ENCODE measurements at places on chromosomes 12 and 14.

GRCh38 chr14:52850451-52850909, 59.1 kb upstream of the GNPNAT1 start:
- no peak for DNase-seq

DNA sequence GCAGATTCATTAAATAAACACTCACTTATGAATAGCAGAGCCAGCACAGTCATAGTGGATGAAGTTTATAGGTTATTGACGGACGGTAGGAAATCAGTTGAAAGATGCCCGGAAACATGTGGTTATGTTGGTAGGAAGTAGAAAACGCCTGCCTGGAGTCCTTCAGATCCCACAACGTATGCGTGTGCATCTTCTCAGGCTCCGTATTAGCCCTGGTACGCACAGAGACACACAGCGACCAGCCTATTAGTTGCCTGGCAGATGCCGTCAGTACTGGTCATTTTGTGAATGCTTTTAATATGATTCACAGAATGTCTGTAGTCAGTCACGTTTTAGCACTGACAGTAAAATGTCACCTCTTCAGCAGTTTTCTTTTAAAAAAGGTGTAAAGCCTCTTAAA, 196.4 kb downstream of the RGS6 start:
- no peak for DNase-seq

DNA sequence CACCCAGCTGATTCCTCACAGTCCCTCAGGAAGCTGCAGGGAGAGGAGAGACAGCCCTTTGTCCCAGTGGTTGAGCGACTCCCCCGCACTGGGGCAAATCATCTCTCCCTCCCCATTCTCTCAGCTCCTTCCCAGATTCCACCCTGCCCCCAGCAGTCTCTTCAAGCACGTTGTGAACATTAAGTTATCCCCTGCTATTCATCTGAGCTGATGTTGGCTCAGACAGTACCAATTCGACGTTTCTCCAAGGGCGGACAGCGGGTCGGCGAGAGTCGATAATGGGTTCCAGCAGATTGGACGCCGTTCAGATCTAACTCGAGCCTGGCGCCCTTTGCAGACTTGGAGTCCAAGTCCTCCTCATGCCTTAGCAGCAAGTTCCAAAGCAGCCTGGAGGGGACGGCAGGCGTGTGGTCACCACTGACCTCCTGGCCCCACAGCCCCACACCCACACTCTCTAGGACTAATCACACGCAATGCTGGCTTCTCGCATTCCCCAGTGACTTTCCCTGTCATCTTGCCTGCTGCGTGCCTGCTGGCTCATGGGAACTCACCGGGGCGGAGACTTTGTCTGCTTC, 245.9 kb downstream of the CHST11 start:
- no peak for DNase-seq

DNA sequence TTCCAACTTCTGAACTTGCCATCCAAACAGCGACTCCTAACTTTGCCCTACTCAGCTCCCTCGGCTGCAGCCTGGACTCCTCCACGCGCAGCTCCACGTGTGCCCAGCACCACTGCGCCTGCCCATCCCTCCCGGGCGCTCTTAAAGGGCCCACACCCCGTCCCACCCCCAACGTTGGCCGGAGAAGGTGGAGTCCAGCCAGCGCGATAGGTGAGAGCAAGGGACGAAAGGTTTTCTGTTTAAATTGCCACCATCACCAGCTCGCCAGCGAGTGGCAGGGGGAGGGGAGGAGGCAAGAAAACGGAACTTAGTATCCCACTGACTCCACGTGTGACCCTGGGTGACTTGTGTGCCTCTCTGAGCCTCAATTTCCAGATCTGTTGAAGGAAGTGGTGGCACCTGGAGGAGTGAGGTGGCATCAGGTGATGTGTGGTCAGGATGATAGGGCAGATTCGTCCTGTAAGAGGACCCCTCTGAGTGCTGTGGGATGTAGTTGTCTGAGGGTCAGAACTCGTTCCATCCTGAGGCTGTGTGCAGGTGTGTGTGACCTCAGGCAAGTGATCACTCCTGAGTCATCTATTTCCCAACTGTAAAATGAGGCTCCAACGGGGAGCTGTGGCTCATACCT, 59.7 kb downstream of the TRPV4 start:
- DNase-seq: no peak

DNA sequence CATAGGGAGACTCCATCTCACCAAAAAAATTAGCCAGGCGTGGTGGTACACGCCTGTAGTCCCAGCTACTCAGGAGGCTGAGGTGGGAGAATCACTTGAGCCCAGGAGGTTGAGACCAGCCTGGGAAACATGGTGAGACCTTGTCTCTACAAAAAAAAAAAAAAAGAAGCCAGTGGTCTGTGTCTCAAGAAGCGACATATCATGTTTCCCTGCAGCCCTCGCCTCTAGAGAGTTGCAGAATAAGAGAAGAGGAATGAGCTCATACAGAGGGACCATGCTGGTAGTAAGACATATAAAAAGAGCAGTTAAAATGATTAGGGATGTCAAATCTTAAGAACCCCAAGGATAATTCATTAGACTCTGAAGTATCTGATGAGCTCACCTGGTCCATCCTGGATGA, 39.4 kb upstream of the BICDL1 start:
- no peak for DNase-seq

DNA sequence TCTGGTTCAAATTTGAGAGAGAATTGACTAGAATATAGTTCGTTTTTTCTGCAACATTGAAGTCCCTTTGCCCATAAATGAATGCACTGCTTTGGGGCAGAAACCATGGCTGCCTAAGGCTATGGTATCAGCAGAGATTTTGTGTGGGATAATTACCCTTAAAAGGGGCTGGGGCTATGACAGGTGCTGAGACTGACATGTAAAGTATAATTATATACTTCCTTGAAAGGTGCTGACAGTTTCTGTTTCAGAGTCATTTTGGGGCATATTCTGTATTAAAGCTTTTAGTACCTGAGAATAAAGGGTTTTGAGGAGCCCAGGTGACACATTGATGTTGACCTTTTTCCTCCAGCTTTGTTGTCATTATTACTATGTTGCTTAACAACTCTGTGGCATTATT, 150.3 kb upstream of the PTPRQ start:
- DNase-seq: no peak

GRCh38 chr12:41514021-41514777, 326.1 kb downstream of the PDZRN4 start:
- no peak for DNase-seq

DNA sequence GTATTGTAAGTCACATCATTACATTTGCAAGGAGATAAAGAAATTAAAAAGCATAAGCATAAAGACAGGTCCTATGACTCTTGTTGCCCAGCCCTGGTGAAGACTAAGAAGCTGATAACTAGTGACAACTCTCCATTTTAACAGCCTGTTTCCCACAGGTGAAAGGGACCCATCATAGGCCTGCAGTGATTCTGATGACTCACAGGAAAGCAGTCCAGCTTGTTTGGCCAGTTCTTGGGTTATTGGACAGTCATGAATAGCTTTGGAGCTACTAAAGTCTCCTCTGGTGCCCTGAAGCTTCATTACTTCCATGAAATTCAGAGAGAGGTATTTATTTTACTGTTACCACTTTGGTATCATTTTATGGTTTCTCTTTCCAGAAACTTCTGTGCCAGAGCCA, 55.5 kb upstream of the DYRK2 start:
- no peak for DNase-seq

GRCh38 chr12:75747572-75748021, 236.2 kb upstream of the KRR1 start:
- DNase-seq: no peak

GRCh38 chr14:103380719-103381377, 4.4 kb upstream of the MARK3 start:
- no peak for DNase-seq

- DNase-seq: no peak
Measured at GRCh38 chr12:70252832-70253231, 9.6 kb downstream of the CNOT2 start.

DNA sequence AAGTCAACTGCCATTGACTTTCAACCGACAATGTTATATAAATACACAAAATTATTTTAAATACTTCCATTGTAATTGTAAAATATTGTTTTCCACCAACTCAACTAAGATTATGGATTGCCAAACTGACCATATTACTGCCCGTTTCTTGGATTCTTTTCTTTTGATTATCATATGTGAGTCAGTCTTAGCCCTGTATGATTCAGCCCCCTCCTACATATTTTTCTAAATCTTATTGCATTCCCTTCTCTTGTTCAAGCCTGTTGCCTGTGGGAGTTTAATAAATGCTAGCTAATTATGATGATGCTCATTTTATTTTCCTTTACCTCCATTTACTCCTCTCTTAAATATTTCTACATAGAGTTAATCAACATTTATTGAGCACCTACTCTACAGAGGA, 6.8 kb downstream of the RASSF9 start:
- DNase-seq: no peak

GRCh38 chr12:9725213-9725870, 7.6 kb downstream of the CLECL1 start:
- no peak for DNase-seq

DNA sequence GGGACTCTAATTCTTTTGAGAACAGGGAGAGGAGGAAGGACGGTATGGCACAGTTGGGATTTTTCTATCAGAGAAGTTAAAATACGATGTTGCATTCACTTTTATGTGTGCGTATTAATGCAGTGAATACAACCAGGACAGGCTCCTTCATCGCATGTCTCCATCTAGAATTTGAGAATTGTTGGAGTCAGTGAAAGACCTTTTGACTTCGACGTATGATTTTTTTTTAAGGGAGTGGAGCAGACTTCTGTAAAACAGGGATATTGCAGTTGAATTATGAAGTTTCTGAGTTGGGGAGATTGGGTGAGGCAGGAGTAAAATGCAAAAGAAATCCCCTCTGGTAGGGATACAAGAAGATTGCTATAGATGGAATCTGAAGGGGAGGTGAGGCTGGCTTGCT, 9.6 kb upstream of the TBX3 start:
- no peak for DNase-seq

Measured in stimulated activated CD4-positive, alpha-beta T cell treated with anti-CD3 and anti-CD28 coated beads, TNF-alpha, amount 100 ng/mL, for 4 hours (primary cell).